ENCODE measurements at places on chromosomes 11 and 22.

DNA sequence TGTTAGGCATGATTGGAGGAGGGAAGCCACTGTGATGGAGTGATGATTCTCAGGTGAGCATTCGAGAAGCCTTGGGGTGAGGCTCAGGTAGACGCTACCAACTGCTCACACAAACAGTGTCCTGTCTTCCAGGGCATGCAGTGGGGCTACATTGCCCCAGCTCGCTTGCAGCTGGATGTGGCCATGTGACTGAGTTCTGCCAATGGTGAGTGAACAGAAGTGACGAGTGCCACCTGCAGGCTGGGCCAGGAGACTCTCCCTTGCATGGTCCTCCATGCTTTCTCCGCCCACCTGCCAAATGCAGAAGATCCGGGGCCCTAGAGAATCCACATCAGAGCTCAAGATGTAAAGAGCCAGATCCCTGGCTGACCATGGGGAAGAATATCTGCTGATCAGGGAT, 195.9 kb downstream of the BCR start:
- DNase-seq, result no peak

- DNase-seq, result no peak
These were observed 6.2 kb downstream of the LDLRAD3 start for GRCh38 chr11:35950082-35950481.

- DNase-seq, result no peak
These were observed 1.5 kb upstream of the GGT1 start for GRCh38 chr22:24601217-24602104.

- DNase-seq, result no peak
These were observed 207.5 kb downstream of the CTTN start for GRCh38 chr11:70605846-70606245.

DNA sequence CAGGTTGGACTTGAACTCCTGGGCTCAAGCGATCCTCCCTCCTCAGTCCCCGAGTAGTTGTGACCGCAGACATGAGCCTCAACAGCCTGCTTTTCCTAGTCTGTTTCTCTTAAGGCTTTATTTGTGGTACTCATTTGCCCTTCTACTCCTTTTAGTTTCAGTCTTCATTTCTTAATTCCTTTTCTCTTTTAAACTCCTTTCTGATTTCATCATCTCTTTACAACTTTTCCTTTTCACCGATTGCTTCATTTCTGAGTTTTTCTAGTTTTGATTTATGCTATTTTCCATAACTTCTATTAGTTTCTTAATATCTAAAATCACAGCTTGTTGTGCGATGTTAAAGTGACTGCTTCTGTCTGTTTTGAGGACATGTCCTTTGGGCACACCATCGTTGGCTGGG, 17.3 kb upstream of the MRGPRF start:
- no peak for DNase-seq

GRCh38 chr11:66281001-66281400, 3.0 kb downstream of the CNIH2 start:
- no peak for DNase-seq

- no peak for DNase-seq
These were observed 18.5 kb downstream of the SLC22A12 start for GRCh38 chr11:64609436-64610047.

GRCh38 chr11:124923296-124923695, 4.2 kb downstream of the HEPN1 start:
- DNase-seq, result no peak

GRCh38 chr11:12831471-12832202, 157.4 kb downstream of the TEAD1 start:
- DNase-seq, result peak; percentile 90

DNA sequence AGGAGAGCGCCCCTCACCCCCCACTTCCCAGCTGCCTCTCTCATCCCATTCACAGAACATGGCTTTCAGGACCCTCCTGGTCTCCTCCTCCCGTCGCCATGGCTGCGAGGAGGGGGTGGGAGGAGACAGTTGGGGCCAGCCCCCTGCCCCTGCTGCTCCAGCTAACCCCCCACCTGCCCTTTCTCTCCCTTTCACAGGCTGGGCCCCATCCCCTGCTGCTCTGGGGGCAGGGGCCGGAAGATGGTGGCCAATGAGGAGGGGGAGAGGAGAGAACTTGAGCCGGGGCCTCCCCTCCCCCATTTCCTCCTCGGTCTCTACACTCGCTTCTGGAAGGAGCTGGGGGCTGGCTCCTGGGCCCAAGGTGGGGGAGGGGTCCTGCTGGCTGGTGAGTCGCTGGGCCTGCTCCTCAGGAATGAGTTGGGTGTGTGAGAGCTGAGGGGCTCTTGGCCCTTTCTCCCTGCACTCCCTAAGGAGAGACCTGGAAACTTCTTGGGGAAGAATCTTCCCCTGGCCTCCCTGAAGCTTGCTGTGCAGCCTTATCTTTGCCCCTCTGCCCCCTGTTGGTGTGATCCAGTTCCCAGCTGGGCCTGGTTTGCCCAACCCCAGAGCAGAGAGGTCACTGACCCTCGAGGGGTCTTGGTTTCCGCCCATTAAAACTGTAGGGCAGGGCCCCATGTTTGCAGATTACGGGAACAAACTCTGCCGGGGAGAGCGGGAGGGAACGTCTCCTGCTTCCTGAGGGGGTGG, 10.2 kb downstream of the YPEL4 start:
- no peak for DNase-seq

DNA sequence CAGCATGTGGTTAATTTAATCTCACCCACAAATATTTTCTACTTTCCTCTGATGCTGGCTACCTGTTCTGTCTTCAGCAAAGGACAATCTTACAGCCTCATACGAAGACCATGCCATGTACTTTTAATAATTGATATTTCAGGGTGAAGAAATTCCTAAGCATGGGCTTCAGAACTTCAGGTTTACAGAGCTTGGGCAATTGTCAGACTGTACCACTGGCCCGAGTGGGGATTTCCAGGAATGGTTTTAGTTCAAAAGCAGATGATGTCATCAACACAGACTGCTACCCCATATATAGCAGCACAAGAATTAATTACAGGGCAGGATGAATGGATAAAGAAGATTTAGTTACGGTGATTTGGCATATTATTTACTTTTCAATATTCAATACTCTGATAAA, 171.8 kb downstream of the ETS1 start:
- DNase-seq, result no peak

DNA sequence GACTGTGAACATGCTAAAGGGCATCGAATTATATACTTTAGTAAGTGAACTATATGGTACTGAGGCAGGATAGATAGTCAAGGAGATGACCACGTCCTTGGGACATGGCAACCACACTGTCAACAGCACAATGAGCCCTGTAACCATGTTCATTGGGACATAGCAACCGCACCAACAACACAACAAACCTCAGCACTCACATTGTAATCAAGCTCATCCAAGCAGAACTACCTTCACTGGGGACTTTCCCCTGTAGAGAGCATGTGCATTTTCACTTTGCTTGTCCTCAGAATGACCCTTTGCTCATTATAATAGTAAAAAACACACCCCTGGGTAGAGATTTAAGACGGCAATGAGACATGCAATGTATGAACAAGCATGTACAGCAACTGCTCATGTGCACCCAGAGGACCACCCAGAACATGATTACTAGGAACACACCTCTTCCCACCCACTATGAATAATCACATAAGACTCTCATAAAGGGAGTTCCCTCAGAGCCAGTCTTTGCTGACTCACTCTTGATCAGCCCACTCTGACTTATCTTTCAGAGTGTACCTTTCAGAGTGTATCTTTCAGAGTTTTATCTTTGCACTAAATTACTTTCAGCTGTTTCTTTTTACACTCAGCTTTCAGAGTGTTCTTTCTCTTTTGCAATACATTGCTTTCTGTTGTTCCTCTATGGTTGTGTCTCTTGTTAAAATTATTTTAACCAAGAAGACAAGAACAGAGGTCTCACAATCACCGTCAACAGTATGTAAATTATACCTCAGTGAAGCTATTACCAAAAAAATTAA, 4.1 kb upstream of the PLAAT2 start:
- DNase-seq, result peak; percentile 24

DNA sequence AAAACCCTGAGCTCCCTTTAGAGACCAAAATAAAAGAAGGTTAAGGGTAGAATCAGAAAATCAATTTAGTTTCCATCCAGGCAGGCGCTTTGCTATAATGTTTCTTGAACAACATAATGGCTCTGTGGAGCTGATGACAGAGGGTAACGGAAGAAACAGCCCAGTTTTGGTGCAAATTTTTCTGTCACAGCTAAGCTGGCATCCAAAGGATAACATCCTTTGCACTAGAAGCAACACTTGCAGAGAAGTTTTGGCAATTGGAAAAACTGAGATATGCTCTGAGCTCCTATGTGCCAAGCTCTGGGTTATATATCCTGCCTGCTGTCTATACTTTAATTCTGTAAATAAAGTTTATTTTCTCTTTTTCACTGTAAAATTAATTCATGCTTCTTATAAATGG, 495.3 kb upstream of the API5 start:
- no peak for DNase-seq

DNA sequence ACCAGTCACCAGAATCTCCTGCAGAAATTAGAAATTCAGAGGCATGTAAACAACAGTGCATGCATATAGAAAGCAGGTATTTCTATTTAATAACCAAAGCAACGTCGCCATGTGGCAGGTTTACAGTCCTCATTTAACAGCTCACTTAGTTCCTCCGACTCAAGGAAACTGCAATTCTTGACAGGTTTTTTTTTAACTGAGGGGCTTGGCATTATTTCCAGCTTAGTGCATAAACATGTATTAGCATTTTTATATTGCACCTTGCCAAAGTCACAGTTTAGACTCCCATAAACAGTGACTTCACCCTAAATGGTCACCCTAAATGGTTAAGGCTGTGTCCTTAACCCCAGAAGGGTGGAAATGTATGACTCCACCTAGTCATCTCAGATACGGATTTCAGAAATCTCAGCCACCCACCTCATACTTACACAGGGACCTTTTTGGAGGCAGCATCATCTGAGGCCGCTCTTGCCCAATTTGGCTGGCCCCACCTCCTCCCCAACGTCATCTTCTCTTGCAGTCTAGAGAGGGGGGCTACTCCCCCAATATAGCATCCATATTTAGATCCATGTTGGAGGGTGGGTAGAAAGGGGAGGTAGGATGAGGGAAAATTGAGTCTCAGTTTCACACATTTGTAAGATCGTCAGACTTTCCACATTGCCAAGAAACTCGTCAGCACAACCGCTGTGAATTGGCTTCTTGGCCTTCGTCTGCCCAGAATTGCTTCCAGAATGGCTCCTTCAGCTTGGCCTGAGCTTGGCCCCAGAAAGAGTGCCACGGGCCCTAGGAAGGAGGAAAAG, 31.8 kb upstream of the SLC35C1 start:
- DNase-seq, result no peak

GRCh38 chr11:31657091-31657490, 147.5 kb downstream of the ELP4 start:
- DNase-seq, result no peak

- DNase-seq, result no peak
These were observed 113.4 kb upstream of the SERPIND1 start for GRCh38 chr22:20660441-20661054.

- no peak for DNase-seq
These were observed 102.1 kb downstream of the NECTIN1 start for GRCh38 chr11:119626871-119627270.

DNA sequence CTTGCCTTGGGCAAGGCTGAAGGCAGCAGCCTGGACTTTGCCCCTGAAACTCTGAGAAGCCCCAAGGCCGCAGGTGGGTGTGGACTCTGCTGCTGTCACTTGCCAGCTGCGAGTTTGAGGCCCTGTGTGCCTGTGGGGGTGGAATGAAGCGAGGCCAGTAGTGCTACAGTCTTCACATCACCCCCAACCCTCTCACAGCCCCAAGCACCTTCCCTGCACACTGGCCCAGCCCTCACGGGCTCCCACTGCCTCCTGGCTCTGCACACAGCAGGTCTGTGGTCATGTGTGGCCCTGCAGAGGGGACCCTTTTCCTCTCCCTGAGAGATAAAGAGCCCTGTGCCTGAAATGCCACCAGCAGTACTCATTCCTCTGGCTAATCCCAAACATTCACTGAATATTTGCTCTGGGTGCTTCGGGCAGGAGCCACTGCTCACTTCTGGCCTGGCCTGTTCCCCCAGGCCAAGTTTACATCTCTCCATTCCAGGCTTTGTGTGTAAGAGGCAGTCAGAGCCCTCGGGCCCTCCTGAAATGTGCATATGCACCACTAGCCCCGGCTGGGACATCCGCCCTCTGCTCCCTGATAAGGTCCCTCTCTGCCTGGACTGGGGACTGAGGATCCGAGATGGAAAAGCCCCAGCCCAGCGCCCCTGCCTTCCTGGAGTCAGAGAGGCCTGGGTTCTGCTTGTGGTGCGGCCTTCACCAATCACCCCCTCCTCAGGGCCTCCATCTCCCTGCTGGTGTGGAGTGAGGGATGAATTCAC, 17.7 kb downstream of the MGAT3 start:
- no peak for DNase-seq
